ENCODE measurements at places on chromosomes 3 and 15. TPM values are rescaled to one million over a fixed set of nuclear protein-coding genes. Genes with fewer than 3 reads are reported as not detected.

CCR4 gene
- 42.1 TPM for total RNA-seq

CFAP100 gene
- total RNA-seq: not detected

PDZRN3 gene
- total RNA-seq: not detected

RTP1 gene
- not detected for total RNA-seq

CILP gene
- not detected for total RNA-seq

CACNA2D3 gene
- total RNA-seq: not detected

SEMA3G gene
- total RNA-seq: 0.28 TPM

CHRNA5 gene
- 2.3 TPM for total RNA-seq

GSK3B gene
- total RNA-seq: 35.1 TPM

HYAL1 gene
- 0.15 TPM for total RNA-seq

KNG1 gene
- not detected for total RNA-seq

SCN11A gene
- 0.05 TPM for total RNA-seq

VWA5B2 gene
- total RNA-seq: not detected

C15orf62 gene
- 0.45 TPM for total RNA-seq

TTLL13 gene
- total RNA-seq: 1.1 TPM

HTR3E gene
- not detected for total RNA-seq

LXN gene
- total RNA-seq: 7.5 TPM

SEMA3B gene
- 0.16 TPM for total RNA-seq

KBTBD13 gene
- not detected for total RNA-seq

PAK6 gene
- total RNA-seq: 1.7 TPM

REC114 gene
- total RNA-seq: not detected

GPR149 gene
- not detected for total RNA-seq

UACA gene
- 1.0 TPM for total RNA-seq

ZNF621 gene
- 23.1 TPM for total RNA-seq

ABCC5 gene
- 21.2 TPM for total RNA-seq

TICRR gene
- total RNA-seq: 35.5 TPM

CFAP91 gene
- total RNA-seq: 0.30 TPM

CCDC191 gene
- 1.7 TPM for total RNA-seq

ARHGEF26 gene
- 0.09 TPM for total RNA-seq

ANKUB1 gene
- total RNA-seq: not detected

PTH1R gene
- not detected for total RNA-seq

CADM2 gene
- 0.58 TPM for total RNA-seq

ARHGAP31 gene
- total RNA-seq: 1.4 TPM

GOLGA8R gene
- total RNA-seq: 15.9 TPM

SLC2A2 gene
- not detected for total RNA-seq

GOLGA8G gene
- total RNA-seq: not detected

CYP1A2 gene
- not detected for total RNA-seq

ILDR1 gene
- total RNA-seq: 4.5 TPM

UPK1B gene
- total RNA-seq: not detected

ADCY5 gene
- total RNA-seq: not detected

FBXL22 gene
- 0.85 TPM for total RNA-seq

PIGZ gene
- total RNA-seq: 1.6 TPM

TNFSF10 gene
- total RNA-seq: 256 TPM

DIPK2A gene
- 22.3 TPM for total RNA-seq

ELL3 gene
- total RNA-seq: 0.49 TPM

GOLGA6D gene
- total RNA-seq: not detected

MYO9A gene
- 15.3 TPM for total RNA-seq

CFAP20DC gene
- total RNA-seq: 1.4 TPM

MAP6D1 gene
- 0.70 TPM for total RNA-seq

GOLGA8Q gene
- total RNA-seq: 7.7 TPM
